NCI-H1105 treated with DMSO at 0.1 percent for 48 hours (cell line): ENCODE measurements at places on chromosomes 12 and 14.

- DNase-seq = no peak
Observed at GRCh38 chr14:68977718-68978171, 1.4 kb downstream of the ACTN1 start.

- DNase-seq = no peak
Observed at GRCh38 chr14:34257505-34257904, 204.5 kb downstream of the SPTSSA start.

DNA sequence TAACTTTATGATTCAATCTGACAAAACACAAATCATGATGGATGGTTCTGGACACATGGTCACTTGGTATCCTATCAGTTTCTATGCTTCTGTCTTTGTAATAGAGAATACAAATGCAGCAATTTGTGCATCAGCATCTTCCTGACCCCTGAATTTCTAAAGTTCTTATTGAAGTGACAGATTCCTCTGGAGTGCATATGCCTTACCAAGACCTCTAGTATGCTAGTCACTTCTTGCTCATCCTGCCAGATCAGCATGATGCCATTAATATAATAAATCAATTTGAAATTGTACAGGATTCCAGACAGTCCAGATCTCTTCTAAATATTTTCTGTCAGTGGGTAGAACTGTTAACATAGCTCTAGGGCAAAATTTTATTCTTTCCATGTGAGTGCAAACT, 40.6 kb upstream of the GLIPR1 start:
- no peak for DNase-seq

GRCh38 chr12:73531752-73532151, 1005.9 kb upstream of the ATXN7L3B start:
- no peak for DNase-seq

DNA sequence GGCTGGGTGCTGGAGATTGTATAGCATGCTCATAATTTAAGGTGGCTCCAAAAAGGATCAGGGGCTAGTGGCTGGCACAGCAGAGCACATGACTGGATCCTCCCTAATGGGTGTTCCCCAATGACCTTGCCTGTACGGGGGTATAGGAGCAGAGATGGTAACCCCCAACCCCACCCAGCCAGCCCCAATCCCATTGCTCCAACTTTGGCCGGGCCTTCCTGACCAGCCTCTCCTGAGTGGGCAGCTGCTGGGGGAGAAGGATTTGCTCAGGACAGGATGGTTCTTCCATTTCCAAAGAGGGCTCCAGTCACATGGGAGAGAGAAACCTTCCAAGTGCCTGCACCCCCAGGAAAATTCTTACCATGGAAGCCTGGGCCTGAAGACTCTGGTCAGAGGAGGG, 15.3 kb upstream of the NR4A1 start:
- no peak for DNase-seq

DNA sequence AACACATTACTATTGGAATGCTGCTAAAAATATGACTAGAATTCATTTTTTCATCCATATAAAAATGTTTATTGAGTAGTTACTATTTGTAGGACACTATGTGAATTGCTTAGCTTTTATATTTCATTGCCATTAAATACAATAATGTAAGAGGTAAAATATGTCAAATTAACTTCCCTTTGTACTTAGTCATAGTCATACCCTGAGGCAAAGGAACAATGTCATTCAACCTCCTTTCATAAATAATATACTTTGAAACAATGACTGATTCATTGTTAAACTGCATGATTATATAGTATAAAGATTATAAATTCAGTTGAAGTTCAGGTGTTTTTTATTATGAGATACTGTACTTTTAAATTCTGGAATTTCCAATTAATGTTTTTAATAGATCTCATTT, 105.2 kb downstream of the GARIN6 start:
- no peak for DNase-seq

GRCh38 chr12:123395236-123395635, 11.3 kb downstream of the KMT5A start:
- no peak for DNase-seq

DNA sequence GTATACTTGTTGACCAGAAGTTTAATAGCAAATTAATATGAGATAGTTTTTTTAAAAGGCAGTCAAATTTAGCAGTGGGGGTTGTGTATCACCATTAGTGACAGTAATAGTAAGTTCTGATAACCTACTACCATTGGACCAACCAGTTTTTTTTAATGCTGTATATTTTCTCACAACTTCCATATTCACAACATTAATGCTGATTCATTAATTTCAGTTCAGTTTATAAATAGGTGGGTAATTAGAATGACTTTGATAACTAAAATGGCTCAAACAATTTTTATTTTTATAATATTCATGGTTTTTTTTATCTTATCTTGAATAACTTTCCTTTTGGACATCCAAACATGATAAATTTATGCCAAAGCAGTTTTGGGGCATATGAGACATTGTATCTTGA, 13.8 kb downstream of the TMX1 start:
- no peak for DNase-seq

- no peak for DNase-seq
Observed at GRCh38 chr12:88737838-88738472, 157.7 kb upstream of the KITLG start.
